Liver (tissue), 10 donors: ENCODE measurements at places on chromosomes 2 and 18. TPM values are rescaled to one million over a fixed set of nuclear protein-coding genes. Genes with fewer than 3 reads are reported as not detected.

GRCh38 chr2:21728133-21728532 lies 604.4 kb downstream of the TDRD15 start:
- DNase-seq, result no peak

GRCh38 chr2:174590928-174591648 lies 6.5 kb downstream of the WIPF1 start:
- DNase-seq, result no peak

DNA sequence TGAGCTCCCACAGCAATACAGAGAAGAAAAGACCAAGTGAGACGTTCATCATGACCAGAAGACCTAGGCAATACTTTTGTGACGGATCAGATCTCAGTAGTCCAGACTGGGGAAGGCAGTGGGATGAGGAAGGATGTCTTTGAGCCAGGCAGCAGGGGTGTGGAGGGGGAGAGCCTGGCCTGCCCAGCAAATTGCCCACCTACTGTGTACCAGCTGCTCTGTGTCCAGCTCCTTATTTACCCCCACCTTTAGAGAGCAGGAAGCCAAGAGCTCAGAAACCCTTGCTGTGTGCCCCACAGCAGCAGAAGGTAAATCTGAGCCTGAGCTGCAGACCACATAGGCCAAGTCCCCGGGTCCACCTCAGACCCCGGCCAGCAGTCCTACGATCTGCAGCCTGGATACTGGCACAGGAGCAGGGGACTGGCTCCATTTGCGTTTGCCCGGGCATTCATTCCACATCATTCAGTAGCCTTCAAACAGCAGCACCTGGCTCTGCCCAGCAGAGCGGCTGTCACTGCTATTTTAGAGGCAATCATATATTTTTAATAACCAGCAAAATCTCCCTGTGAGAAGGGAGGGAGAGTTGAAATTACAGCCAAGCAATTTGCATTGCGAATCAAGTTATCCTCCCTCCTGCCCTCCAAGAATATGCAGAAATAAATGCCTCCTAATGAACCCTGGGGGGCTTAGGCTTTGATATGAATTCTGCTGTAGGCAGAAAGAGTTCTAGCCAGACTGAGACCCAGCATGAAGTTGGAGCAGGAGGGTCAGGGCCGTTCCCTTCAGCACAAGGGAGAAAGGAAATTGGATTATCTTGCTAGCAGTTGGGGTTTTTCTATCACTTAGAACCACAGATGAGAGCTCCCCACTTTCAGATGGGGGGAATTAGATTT lies 110.0 kb upstream of the FZD7 start:
- no peak for DNase-seq

- no peak for DNase-seq
These were observed 53.0 kb upstream of the GALNT3 start for GRCh38 chr2:165847001-165847400.

DNA sequence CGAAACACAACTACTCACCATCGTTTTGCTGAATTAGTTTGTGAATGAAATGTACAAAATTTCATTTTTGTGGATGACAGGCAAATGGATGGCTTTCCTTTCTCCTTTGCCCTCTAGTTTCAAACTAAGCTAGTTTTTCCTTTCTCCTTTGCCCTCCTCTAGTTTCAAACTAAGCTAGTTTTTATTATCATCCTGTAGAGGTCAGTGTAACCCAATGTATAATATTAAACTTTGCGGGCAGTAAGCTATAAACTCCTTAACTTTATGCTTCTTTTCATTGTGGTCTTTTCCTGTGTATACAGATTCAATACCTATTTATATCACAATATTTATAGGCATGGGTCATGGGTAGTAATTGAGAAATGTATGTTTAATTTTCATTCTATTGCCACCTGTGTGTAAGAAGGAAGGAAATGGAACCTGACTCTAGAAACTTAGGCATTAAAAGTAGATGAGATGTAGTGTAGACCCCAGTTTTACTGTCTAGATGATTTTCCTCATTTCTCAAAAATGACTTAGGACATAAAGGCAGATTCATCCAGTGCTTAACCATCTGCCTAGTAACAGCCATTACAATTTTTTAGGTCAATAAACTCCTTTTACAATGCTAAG lies 58.1 kb downstream of the MAP3K19 start:
- no peak for DNase-seq

- no peak for DNase-seq
These were observed 378.8 kb downstream of the PTPRM start for GRCh38 chr18:7945882-7946281.

GRCh38 chr2:43158259-43158880 lies 68.0 kb downstream of the ZFP36L2 start:
- no peak for DNase-seq

GRCh38 chr2:133774654-133775015 lies 206.4 kb upstream of the NCKAP5 start:
- no peak for DNase-seq

GRCh38 chr2:118936306-118936705 lies 5.7 kb upstream of the MARCO start:
- DNase-seq, result no peak

DNA sequence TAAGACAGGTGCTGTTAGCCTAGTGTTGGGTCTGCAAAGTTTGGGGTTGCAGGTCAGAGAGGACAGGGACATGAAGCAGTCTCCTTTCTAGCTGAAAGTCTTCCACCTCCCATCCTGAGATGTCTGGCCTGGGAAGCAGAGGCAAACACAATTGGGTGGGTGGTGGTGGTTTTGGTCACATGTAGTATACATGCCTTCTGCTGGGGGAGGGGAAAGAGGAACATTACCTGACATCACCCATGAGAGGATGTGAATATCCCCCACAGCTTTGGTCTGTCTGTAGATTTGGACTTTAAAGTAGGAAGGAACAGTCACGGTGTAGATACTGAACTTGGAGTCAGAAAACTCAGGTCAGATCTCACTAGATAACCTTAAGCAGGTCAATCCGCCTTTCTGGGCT lies 4.6 kb upstream of the DNAJC5G start:
- no peak for DNase-seq

DNA sequence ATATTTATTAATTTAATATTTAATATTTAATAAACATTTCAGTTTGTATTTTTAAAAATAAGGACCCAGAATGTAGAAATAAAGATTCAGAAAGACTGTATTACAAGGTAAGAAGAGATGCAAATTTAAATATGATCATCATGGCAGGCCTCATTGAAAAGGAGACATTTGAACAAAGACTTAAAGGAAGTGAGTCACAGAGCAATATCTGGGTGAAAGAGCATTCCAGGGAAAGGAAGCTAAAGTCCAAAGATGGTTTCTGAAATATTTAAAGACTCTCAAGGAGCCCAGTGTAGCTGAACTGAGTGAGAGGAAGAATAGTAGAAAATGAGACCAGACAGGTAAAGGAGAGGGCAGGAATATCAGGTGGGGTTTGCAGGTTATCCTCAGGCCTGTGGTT lies 5.9 kb downstream of the SCYGR4 start:
- no peak for DNase-seq

DNA sequence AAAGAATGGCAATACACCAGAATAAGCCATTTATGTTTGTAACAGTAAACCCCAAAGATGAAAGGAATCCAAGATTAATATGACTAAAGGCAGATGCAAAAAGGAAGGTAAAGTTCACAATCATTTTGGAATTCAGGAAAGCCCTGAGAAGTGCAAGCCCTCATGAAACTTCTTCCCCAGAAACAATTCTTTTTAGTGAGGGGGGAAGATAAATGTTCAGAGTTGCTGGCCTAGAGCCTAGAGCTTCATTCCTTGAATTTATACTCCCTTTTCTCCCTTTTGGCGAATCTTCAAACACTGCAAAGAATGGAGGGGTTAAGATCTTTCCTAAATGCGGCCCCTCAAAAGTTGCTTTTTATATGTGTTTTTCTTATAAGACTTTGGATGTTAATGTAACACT lies 368.8 kb downstream of the MEIS1 start:
- no peak for DNase-seq

DNA sequence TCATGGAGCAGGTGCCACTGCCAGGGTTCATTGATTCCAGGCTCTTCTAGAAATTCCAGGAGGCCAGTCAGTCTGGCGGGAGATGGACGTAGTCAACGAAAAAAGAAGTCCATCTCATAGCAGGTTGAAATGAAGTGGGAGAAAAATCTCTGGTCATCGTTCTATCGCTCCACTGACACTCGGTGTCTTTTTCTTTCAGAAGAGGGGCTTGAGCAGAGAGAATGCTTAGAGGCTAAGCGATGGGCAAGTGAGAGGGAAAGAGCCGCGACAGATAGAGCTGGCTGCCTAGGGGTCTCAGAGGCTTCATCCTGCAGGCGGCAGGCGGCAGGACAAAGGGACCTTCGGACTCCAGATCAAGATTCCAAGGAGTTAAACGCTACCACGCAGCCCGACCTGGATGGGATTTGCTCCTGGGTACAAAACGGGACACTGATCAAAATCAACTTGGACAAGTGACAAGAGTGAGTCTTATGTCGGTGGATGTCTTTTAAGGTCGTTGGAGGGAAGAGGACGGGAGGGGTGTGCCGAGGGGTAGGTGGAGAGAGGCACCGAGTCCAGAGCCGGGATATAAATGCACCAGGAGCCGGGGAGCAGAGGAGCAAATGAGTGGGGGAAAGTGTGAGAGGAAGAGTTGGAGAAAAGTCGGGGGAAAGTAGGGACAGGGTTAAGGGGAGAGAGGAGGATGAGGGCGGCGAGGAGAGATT lies 677 bp upstream of the TMEM178A start:
- DNase-seq, result no peak

The DSG4 gene
- total RNA-seq, result under 0.01 TPM

The OSBPL6 gene
- 3.3 TPM for total RNA-seq

The SAG gene
- not detected for total RNA-seq

The SEPTIN10 gene
- 35.9 TPM for total RNA-seq

The LONRF2 gene
- total RNA-seq, result 0.23 TPM

The SGPP2 gene
- total RNA-seq, result 0.33 TPM

The CCDC85A gene
- 0.05 TPM for total RNA-seq
